Activated naive CD4-positive, alpha-beta T cell (primary cell): ENCODE measurements at places on chromosomes 7 and 10.

DNA sequence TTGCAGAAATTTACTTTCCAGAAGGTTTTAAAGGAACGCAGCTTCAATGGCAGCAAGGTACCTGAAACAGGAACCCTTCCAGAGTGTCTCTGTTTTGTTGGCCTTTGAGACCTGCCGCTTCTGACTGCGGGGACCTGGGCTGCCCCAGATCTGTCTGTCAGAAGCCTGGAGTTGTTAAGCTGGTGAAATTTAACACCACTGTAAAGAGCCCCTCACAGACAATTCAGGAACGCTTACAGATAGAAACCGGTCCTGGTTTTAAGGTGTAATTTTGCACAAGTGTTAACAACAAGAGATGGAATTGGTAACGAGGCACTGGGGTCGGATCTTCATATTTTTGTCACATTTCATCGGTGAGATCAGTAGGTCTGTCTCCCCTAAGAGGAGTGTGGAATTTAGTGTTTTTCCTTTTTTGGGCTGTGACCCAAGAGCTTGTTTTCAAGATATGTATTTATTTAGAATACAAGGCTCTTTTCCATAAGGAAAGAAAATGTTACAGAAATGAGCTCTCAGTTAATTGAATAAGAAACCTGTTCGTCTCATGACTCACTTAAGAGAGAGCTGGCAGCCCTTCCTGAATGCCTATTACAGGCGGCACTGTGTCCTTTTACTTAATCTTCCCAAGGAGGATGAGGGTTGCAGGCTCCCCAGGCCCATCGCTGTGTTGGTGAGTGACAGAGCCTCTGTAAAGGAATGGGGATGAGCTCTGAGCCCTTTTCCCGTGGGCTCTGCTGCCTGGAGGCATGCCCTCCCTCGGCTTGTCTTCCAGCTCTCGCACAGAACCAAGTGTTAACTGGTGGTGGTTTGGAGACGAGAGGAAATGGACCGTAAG, 168.7 kb downstream of the CUX1 start:
- no peak for DNase-seq

DNA sequence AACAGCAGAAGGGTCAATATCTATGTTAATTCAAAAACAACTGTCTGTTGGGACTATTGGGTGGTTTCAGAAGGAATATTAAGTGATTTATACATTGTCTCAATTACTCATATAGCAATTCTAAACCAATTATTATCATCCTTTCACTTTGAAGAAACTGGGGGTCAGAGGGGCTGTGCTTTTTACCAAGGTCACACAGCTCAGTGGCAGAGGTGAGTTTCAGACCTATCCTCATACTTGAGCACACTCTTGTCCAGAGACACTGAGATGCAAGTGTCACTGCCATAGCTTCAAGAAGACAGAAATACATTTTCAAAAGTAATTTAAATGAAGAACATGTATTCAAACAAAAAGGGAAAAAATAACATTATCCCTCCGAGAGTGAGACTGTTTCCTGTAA, 195.3 kb downstream of the ARL4A start:
- no peak for DNase-seq

DNA sequence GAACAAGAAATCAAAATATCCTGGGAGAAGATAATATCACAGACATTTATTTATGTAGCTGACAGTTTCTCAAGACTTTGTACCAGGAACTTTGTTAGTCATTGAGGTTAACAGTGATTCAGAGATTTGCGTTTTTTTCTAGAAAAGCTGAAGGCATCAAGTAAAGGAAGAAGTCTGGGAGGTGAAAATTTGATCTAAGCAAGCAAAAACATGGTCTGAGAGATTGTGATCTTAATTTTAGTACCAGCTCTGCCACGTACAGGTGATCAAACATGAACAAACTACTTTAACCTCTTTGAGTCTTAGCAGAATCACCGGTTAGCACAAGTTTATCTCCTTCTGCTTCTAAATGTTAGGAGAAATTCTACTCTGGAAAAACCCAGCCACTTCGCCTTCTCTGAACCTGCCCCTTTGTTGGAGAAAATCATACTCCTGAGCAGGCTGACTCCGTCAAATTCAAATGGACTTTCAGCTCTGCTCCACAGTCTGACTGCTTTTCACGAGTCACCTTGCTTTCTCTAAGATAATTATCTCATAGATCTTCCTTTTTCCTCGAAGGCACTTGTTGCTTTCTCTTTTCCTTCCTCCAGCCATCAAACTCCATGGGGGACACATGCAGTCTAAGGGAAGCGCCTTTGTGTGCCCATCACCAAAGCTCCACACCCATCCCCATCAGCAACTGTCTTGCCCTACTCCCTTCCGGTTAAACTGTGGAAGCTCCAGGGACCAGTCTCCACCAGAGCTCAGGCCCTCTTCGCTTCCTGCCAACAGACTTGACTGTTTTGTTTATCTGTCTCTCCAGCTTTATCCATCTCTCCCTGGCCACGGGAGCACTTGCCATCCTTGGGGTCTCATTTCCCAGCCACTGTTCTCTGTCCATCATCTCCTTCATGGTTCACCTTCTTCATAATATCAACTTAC, 86.3 kb downstream of the PRKCQ start:
- no peak for DNase-seq

DNA sequence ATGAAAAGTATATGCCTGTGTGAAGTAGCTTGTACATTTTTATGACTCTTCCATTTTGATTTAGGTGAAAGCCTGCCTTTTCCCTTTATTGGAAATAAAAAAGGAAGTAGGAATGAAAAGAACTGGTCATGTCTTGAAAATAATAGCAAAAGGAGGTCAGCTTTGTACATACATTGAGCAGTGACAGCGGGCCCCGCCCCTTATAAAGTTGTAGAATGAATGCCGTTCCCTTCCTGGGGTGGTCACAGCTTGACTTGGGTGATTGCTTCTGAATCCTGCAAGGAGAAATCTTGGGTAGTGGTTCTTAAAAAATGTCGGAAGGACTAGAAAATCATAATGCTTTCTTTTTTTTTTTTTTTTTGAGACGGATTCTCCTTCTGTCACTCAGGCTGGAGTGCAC, 31.7 kb downstream of the CAMK1D start:
- no peak for DNase-seq

- no peak for DNase-seq
Measured at GRCh38 chr10:117294735-117295134, 53.8 kb downstream of the SLC18A2 start.

- DNase-seq = no peak
Measured at GRCh38 chr7:150964593-150965111, 13.5 kb downstream of the KCNH2 start.

DNA sequence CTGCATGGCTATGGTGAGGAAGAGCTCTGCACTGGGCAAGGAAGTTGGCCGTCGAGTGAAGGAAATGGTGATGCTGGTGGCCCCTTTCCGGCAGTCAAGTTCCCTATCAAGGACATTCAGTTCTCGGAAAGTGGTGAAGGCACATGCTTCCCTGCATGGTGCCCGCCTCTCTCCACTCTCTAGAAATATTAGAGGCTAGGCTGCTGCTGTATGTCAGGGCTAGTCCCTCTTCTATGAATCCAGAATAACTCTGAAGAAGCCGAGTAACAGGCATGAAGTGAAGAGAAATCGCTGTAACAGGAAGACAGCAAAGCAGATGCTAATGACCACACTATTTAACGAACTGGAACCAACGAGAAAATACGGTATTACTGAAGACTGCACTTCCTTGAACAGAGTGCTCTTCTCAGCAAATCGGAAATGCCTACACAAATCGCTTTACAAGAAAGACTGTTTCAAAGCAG, 5.4 kb downstream of the IDI1 start:
- no peak for DNase-seq

GRCh38 chr7:30472784-30473775, 5.5 kb downstream of the NOD1 start:
- DNase-seq = no peak

GRCh38 chr7:153404781-153405279, 645.3 kb downstream of the ACTR3B start:
- no peak for DNase-seq

DNA sequence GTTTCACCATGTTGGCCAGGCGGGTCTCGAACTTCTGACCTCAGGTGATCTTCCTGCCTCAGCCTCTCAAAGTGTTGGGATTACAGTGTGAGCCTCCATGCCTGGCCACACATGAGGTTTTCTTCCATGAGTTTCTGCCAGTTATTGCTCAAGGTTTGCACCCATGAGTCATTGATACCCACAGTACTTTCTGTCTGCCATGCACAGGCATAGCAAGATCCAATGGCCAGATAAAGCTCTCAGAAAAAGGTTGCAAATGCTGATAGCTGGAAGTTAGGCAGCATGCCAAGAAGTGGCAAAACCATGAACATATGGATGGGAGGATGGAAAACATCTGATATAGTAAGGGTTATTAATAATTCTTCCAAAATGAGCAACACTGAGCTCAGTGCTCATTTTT, 298.7 kb upstream of the NRG3 start:
- DNase-seq = no peak

DNA sequence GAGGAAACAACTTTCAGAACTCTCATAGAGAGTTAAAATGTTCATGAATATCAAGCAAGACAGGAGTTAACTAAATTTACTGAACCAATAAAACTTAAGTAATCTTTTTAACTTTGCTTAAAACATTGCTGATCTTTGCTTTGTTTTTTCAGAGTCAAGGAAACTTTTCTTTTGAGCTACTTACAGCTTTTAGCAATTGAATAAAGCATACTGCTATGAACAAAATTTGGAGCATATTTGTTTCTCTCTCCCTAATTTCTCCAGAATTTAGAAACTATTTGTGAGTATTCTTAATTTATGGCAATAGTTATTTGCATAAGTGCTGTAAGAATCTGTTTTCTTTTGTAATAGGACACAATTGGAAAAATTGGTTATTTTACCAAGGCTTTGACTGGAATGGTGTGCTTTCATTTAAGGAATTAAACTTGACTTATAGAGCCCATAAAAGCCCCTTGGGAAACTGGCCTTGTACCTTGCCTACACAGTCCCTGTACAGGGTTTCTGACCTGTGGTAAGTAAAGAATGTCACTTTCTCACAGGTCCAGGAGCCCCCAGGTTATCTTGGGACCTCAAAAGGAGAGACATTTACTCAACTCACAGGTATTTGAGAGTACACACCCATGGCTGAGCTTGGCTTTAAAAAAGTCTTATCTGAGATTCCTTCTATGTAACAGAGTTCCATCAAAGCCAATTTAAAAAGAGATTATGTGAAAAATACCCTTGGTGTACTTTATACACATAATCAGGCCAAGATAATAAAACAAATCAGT, 23.3 kb upstream of the KIAA1549 start:
- DNase-seq = no peak

DNA sequence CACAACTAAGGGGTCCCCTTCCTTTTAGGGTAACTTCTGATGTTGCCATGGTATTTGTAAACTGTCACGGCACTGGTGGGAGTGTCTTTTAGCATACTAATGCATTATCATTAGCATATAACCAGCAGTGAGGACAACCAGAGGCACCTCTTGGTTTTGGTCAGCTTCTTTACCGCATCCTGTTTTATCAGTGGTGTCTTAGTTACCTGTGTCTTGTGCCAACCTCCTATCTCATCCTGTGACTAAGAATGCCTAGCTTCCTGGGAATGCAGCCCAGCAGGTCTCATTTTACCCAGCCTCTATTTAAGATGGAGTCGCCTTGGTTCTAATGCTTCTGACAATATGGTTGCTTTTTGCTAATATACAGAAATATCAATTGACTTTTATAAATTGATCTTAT, 54.9 kb downstream of the AHCYL2 start:
- no peak for DNase-seq

DNA sequence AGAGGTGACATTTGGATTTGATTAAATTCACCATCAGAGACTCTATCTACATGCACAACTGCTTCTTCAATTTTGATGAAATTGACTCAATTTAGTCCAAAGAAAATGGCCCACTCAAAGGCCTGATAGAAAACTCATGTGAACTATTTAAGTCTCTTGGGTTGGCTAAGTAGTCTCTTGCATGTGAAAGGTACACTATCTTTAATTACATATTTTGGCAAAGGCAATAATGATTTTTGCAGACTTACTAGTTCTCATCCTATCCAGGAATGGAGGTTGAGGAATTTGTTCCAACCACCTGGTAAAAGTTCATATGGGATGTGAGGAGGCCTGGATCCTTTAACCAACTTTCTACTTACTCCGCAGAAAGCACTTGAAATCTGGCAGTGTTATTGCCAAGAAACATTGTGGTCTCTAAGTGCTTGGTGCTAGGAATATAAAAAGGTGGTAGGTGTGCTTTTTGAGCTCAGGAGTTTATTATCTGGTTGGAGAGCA, 618.6 kb upstream of the MKI67 start:
- DNase-seq = no peak

DNA sequence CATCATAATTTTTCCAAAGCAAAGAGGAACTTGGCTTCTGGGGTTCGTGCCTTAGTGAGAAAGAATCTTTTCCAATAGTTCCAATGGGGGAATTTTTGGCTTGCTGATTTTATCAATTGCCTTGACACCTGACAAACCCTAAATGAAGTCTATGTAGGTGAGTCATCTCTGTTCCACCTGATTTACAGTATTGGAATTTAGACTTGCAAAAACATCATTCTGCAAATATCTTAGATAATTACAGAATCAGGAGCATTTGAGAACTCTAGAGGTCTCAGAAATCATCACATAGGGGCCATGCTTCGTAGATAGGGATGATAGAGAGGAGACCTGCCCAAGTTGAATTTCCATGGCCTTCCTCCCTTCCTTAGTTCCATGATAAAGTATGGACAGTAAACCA, 9.3 kb downstream of the SLC35G1 start:
- no peak for DNase-seq

DNA sequence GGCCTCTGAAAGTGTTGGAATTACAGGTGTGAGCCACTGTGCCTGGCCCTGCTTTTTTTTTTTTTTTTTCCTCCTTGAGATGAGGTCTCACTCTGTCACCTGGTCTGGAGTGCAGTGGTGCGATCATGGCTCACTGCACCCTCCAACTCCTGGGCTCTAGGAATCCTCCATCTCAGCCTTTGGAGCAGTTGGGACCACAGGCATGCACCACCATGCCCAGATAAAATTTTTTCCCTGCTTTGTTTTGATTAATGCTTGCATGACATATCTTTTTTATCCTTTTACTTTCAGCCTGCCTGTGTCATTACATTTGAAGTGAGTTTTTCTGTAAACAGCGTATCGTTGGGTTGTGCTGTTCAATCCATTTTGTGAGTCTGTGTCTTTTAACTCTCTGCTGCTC, 97.0 kb downstream of the ANKRD61 start:
- no peak for DNase-seq

DNA sequence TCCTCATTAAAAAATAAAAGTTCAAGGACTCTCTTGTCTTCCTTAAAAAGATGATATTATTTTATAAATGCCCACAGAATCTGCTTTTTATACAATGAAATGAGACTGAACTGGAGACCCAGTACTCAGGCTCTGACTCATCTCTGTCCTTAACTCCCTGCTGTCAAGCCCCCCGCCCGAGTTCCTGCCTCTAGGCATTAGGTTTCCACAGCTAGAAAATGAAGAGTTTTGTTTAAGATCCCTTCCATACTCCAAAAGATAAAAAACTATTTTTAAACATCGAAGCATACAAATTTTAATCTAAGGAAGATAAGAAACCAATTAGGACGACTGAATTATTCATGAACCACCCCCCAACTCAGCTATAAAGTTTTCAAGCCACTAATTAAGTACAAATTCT, 97.7 kb upstream of the FEZF1 start:
- no peak for DNase-seq

GRCh38 chr7:91276909-91277308, 12.7 kb downstream of the FZD1 start:
- no peak for DNase-seq
